ENCODE measurements at places on chromosomes 12 and 14. TPM values are rescaled to one million over a fixed set of nuclear protein-coding genes. Genes with fewer than 3 reads are reported as not detected.

Gene ZC2HC1C
- total RNA-seq = 3.6 TPM

Gene TMEM260
- total RNA-seq = 6.1 TPM

Gene DNAJC22
- 20.7 TPM for total RNA-seq

Gene GYS2
- not detected for total RNA-seq

Gene PHETA1
- 9.2 TPM for total RNA-seq

Gene NRXN3
- 0.75 TPM for total RNA-seq

Gene SELPLG
- total RNA-seq = 0.83 TPM

Gene KRT2
- not detected for total RNA-seq

Gene OR4E2
- not detected for total RNA-seq

Gene LYZ
- 0.30 TPM for total RNA-seq

Gene RNASE8
- not detected for total RNA-seq

Gene KRT86
- total RNA-seq = 42.7 TPM

Gene TRIM9
- total RNA-seq = 10.5 TPM

Gene SCAF11
- 46.5 TPM for total RNA-seq

Gene GZMH
- total RNA-seq = not detected

Gene RNASE7
- total RNA-seq = not detected

Gene TTC6
- 0.58 TPM for total RNA-seq

Gene DPY19L2
- total RNA-seq = 2.1 TPM

Gene PPP1R1A
- total RNA-seq = 0.18 TPM

Gene TCL1B
- not detected for total RNA-seq

Gene CCDC177
- total RNA-seq = 0.02 TPM

Gene PPFIA2
- not detected for total RNA-seq

Gene RPL41
- 5,946 TPM for total RNA-seq

Gene CRACR2A
- 1.2 TPM for total RNA-seq

Gene ALX1
- 6.7 TPM for total RNA-seq

Gene ARHGEF40
- 15.3 TPM for total RNA-seq

Gene NINJ2
- 0.72 TPM for total RNA-seq

Gene ABCB9
- total RNA-seq = 8.5 TPM

Gene ST8SIA1
- total RNA-seq = 0.06 TPM

Gene TAS2R8
- total RNA-seq = not detected

Gene NTF3
- not detected for total RNA-seq

Gene SLC7A7
- total RNA-seq = 15.3 TPM

Gene SERPINA10
- total RNA-seq = 0.04 TPM

Gene ADAM21
- not detected for total RNA-seq

Gene FBLN5
- 2.4 TPM for total RNA-seq

Gene SYCP3
- not detected for total RNA-seq

Gene PRKD1
- 2.4 TPM for total RNA-seq

Gene KRT1
- not detected for total RNA-seq

Gene LMNTD1
- total RNA-seq = not detected

Gene TNS2
- total RNA-seq = 21.9 TPM

Gene EXOC3L4
- total RNA-seq = 1.1 TPM

Gene C14orf132
- total RNA-seq = 5.3 TPM

Gene FAM222A
- total RNA-seq = 7.2 TPM

Gene IFNG-AS1
- total RNA-seq = not detected
